ENCODE measurements at places on chromosomes 1 and 21.

- no peak for DNase-seq
Measured at GRCh38 chr1:206786212-206786886, 14.1 kb upstream of the IL10 start.

DNA sequence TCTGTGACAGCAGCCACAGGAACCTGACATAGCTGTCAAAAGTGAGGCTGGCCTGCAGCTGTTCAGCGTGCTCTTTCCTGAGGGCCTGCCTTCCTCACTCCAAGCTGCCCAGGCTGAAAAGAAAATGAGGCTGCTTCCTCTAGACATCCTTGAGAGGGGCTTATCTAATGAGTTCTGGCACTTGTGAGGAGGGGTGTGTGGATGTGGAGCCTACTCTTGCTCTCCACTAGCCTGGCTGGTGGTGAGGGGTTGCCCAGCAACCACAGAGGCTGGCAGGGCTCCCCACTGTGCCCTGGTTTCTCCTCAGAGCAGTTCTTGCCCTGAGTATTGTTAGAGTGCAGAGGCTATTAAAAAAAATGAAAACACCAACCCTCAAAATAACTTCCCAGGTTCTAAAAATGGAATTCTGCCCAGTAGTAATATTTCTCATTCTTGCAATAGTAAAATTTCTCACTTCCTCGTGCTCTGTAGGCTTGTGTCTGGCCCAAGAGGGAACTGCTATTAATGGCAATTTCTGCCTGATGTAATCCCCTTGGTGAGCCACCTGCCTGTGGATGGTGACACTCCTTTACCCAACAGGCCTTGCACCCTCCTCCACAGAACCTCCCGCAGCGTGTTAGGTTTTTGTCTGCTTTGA lies 52.6 kb upstream of the EPS8L3 start:
- no peak for DNase-seq

DNA sequence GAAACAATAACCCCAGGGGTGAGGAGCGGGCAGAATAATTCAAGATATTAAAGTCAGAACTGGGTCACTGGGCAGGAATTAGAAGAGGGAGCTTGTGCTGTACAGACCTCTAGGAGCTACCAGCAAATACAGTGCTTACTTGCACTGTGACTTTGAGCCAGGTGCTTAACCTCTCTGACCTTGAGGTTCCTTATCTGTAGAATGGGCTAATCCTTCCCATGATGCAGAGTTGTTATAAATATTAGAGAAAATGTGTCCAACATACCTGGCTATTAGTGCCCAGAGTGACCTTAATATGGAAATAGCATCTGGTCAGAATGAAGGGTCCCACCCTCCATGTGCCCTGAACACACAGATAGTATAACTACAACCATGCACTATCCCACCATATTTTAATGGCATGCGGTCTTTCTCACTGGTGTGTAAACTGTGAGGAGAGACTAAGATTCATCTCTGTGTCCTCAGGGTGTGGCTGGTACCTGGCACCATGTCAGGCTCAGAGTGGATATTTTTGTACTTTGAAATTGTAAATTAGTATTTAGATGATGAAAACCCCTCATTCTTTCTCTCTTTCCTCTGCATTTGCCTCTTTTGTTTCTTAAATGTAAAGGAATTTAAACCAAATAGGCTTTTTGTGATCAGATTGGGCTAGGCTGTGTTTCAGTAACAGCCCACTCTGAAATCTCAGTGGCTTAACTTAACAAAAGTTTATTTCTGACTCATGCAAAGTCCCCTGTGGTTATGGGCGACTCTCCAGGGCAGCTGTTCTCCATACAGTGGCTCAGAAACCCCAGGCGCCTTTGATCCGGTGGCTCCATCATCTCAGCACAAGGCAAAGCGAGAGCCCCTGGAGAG lies 60.0 kb upstream of the ROR1 start:
- no peak for DNase-seq

- DNase-seq = no peak
Measured at GRCh38 chr1:173212952-173213491, 5.9 kb upstream of the TNFSF4 start.

DNA sequence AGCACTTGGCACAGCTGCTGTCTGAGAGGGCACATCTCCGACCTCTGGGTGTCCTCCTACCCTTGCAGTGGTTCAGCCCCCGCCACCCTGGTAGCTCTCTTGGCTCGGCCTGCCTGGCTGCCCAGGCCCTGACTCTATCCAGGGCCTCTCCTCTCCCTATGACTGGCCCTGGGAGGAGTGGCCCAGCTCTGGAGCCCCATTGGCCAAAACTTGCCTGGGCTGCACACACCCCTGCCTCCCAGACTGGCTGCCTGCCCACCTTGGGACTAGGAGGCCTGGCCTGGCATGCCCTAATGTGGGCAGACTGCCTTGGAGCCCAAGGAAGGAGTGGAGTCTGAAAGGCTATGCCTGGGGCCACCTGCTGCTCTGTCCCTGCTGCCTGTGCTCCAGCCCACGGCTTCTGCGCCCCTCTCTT lies 33.6 kb downstream of the ACOT11 start:
- DNase-seq = no peak

DNA sequence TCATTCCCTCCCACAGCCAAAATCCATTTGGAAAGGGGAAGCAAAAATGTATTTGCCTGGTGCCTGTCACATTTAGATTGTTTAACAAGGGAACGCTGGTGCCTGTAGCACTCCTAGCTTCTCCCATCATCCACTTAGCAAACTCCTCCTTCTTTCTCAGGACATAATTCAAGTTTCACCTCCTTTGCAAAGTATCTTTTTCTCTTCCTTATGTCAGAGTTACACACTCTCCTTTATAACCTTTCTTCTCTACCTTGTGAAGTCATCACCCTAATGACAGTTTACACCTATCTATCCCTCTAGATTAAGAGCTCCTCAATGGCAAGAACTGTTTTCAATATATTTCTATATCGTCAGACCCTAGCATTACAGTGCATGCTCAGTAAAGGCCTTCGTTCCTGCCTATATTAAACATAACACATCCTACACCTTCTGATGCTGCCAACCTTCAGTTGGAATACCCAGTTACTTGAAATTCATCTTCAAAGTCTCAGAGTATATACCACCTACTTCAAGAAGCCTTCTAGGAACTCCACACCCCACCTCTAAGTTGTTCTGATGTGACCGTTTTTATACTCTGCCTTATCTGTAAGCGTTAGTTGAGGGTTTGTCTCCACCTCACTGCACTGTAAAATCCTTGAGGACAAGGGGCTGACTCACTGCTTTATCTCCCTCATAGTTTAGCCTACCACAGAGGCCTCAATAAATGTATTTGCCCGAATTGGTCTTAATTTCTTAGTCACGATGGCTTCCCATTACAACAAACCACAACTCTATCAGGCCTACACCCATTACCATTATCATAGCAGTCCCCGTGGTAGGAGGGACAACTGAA lies 1.0 kb upstream of the EPS15 start:
- no peak for DNase-seq

DNA sequence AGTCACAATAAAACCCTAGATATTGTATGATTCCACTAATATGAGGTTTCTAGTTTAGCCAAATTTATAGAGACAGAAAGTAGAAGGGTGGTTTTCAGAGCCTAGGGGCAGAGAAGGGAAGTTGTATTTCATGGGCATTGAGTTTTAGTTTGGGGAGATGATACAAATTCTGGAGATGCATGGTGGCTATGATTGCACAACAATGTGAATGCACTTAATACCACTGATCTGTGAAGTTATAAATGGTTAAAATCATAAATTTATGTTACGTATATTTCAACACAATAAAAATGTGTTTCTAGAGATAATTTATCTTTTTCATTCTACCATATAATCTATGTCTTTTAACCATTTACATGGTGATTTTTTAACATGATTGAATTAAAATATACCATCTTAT lies 779.3 kb upstream of the BRINP3 start:
- DNase-seq = no peak

- DNase-seq = no peak
Measured at GRCh38 chr1:241799416-241799815, 48.6 kb upstream of the EXO1 start.

GRCh38 chr1:204523605-204524215 lies 7.5 kb downstream of the MDM4 start:
- no peak for DNase-seq

- DNase-seq = no peak
Measured at GRCh38 chr21:39010629-39011404, 172.4 kb downstream of the PSMG1 start.

- DNase-seq = no peak
Measured at GRCh38 chr1:221543529-221544120, 198.3 kb downstream of the DUSP10 start.

DNA sequence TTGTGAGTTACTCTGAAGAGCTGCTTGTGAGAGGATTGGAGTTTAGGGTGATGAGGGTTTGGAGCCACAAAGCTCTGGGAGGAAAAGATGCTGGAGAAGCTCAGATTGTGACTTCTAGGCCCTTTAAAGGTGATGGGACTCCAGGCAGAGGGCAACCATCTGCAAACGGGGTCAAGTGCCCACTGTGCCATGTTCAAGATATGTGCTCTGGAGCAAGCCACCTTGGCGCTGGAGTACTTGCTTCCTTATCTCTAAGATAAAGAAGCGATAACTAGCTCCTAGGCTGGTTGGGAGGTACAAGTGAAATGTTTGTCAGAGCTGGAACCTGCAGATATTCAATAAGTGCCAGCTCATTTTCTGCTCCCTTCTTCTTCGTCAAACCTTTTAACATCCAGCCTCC lies 14.3 kb upstream of the FOXE3 start:
- DNase-seq = no peak

DNA sequence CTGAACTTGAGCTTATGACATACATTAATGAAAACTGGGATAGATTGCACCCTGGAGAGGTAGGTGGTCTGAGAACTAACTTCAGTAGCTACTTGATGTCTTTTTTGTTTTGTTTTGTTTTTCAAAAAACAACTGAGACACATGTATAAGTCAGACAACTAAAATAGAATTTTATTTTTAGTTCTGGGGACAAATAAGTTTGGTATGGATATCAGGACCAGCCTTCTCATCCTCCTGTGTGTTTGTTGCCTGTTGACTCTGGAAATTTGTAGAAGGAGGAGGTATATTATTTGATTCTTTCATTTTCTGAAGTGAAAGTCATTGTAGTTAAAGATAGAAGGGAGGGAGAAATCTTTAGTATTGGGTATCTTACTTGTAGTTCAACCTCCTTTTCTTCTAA lies 41.5 kb downstream of the MTF2 start:
- DNase-seq = no peak

DNA sequence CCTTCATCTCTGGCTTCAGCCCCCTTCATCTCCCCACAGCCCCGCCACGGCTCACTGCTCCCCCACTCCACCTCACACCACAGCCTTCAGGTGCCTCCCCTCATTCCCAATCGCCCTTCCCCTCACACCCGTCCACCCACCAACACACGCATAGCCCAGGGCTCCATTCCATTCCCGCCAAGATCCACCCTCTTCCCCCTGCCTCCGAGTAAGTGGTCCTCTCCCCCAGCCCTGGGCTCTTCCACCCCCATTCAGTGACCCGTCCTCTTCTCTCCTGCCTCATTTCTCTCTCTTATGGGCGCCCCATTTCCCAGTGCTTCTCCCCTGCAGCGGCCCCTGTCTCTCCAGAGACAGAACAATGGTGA lies 53.2 kb downstream of the VWA5B1 start:
- no peak for DNase-seq

DNA sequence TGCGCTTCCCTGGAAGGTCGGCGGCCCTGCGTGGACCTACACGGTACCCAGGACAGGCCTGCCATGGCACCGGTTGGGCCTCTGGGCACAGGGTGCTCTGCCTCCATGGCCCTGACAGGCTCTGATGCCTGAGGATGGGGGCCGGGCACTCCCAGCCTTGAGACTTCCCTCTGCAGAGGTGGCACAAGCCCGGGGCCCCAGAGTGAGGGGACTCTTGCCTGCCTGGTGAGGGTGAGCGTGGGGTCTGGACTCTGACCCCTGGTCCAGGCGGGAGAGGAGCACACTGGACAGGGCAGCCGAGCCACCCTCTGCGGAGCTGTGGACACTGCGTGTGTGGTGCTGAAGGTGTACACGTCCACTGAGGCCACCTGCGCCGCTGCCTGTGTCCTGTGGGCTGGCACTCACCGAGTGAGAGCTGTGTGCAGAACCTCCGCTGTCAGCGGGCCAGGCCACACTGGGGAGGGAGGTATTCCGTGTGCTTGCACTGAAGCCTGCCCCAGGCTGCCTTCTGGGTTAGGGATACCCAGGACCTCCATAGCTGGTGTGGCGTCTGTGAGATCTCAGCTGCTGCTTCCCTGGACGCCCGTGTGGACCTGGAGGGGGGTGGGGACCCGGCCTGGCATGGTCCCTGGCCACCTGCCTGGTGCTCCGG lies 10.4 kb downstream of the SKI start:
- DNase-seq = no peak

DNA sequence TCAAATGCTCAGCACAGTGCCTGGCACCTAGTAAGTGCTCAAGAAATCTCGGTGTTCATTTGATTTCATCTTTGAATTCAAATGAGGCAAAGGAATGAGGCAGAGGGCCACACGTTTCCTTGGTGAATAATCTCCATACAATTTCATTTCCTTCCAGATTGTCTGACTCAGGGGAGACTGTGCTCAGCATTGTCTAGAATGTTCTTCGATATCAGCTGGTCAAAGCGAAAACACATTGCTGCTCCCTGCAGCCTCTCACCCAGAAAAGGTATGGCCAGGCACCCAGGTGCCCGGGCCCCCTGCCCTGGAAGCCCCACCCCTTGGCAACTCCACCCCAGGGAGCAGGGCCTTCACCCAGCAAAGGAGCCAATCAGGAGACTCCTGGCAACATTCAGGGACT lies 55.8 kb downstream of the FBXO2 start:
- no peak for DNase-seq

DNA sequence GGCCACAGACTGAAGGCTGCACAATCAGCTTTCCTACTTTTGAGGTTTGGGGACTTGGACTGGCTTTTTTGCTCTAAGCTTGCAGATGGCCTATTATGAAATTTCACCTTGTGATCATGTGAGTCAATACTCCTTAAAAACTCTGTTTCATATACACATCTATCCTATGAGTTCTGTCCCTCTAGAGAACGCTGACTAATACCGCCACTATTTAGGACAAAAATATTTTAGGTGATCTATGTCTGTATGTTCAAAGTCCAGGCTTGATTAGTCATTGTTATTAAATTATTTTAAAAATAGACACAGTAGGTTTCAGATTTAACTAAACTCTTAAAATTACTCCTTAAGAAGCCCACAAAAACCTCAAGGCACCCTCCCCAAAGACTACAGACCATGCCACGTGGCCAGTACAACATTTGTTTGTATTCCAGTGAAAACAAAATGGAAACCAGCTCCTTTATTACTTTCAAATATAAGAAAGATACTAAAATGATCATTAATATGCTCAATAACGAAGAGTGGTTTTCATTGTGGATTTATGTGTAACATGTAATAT lies 63.1 kb downstream of the TMPRSS15 start:
- no peak for DNase-seq

DNA sequence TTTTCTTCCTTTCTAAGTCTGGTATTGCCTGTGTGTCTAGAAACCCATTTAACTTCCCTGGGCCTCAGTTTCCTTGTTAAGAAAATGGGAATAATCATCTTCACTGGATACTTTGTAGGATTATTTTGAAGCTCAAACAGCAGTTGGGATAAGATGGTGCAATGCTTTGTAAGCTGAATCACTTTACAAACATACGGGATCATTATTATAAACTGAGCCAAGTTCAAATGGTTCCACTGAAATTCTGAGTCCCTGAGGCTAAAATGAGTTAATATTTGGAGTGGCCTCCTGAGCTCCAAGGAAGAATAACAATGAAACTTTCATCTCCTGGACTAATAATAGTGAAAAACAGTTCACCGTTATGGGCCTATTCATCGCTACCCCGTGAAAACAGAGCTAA lies 388.0 kb downstream of the PLPP3 start:
- DNase-seq = no peak

GRCh38 chr1:203168256-203168786 lies 7.3 kb downstream of the MYBPH start:
- DNase-seq = no peak

GRCh38 chr1:170310951-170311350 lies 165.2 kb downstream of the NTMT2 start:
- DNase-seq = no peak

All from stimulated activated CD8-positive, alpha-beta memory T cell treated with anti-CD3 and anti-CD28 coated beads, Interleukin-12 subunit alpha, Interleukin-12 subunit beta, amount 100 ng/mL, for 4 hours (primary cell).